Stimulated activated CD4-positive, alpha-beta T cell treated with anti-CD3 and anti-CD28 coated beads, Interleukin-2, amount 100 ng/mL, for 24 hours (primary cell): ENCODE measurements at places on chromosomes 1 and 21.

- DNase-seq, result no peak
Measured at GRCh38 chr1:156124557-156125483, 10.3 kb downstream of the LMNA start.

GRCh38 chr1:104435255-104435654 lies 685.6 kb downstream of the AMY1C start:
- DNase-seq, result no peak

GRCh38 chr1:247295746-247296145 lies 35.9 kb downstream of the ZNF496 start:
- DNase-seq, result no peak

DNA sequence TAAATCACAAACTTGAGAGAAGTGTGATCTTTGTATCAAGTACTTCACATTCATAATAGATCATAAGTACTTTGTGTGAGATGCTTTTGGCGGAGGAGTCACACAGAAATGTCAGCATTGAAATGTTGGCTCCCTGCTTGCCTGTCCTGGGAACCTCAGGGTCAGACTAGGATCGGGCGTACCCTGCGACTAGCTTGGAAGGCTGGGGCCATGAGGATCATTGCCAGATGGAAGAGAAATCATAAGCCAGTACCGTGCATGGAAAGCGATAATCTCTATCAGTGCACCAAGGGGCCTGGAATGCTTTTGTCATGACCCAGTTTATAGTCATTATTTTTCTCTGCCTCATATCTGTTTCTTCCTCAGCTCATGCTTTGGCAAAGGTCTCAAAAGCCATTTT lies 35.5 kb downstream of the MTR start:
- no peak for DNase-seq

DNA sequence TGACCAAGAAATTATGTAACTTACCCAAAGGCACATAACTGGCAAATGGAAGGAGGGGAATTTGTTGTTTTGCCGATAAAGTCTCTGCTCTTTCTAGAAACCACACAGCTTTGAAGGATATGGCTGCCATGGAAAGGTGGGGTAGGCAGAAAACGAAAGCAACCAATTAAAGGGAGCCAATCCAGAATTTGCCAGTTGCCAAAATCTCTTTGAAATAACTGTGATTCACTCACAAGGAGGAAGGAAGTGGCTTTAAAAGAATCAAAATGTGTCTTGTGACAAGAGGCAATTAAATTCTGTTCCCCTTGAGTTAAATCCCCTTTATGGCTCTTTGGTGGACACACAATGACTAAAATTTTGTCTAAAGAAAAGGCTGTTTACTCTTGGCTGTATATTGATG lies 61.2 kb upstream of the CCDC190 start:
- DNase-seq, result no peak

GRCh38 chr1:226157761-226158316 lies 28.7 kb downstream of the ACBD3 start:
- no peak for DNase-seq

DNA sequence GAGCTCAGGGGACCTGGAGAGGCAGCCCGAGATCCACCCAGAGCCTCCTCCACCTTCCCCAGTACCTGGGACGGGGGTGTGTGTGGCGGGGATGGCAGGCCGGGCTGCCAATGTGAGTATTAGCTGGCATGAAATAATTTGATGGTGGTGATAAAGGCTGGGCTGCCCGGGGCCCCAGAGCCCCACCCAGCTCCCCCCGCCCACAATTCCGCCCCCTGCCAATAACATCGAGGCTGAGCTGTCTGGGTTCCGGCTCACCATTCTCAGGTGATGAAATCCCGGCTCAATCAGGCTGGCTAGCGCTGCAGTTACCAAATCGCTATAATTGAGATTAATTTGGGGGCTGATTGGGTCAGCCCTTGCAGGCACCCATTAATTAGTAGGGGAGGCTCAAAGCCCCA lies 103.8 kb upstream of the CASZ1 start:
- DNase-seq, result no peak

DNA sequence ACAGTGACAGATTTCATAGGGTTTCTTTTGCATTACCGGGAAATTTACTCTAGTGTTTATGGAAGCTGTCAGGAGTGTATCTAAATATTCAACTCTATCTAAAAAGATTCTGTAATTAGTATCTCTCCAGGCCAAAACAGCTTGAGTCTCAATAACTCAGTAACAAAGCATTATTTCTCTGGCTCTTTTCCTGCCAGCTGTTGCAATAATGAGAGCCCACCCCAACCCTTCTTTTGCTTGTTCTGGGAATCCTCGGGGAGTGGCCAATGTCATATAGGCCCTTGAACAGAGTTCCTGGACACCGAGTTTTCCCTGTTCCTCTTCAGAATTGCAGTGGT lies 120.1 kb upstream of the SGIP1 start:
- no peak for DNase-seq

- no peak for DNase-seq
Measured at GRCh38 chr1:171901245-171901644, 59.9 kb downstream of the DNM3 start.

DNA sequence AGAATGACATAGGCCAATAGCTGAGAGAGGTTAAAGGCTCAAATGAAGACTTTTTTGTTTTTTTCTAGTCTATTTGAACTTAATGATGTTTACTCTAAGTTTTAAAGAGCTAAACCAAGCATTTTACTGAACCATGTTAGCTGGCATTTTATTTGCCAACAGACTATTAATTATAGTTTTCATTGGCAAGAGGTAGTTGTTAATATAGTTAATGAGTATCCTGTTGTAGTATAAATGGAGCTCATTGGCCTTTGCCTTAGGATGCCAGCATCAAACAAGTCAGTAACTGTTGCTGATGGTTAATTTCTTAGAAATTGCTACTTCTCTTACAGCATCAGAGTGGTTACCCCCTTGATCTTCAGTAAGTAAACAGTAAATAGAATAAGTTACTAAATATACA lies 339.0 kb upstream of the B3GALT2 start:
- no peak for DNase-seq

- no peak for DNase-seq
Measured at GRCh38 chr1:147717706-147718097, 42.7 kb downstream of the GJA5 start.

- DNase-seq, result no peak
Measured at GRCh38 chr1:51735746-51736254, 118.9 kb downstream of the OSBPL9 start.

DNA sequence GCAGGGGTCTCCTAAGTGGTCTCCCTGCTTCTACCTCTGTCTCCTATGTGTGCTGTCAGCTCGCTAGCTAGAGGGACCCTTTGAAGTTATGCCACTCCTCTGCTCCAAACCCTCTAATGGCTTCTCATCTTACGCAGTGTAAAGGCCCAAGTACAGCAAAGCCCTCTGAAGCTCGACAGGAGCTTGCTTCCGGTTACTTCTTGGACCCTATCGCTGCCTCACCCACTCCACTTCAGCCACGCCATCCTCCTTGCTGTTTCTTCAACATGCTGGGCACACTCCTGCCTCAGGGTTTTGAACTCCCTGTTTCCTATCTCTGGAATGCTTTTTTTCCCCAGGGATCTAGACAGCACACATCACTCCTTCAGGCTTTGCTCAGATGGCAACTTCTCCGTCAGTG lies 102.3 kb upstream of the F3 start:
- DNase-seq, result no peak

GRCh38 chr1:225532240-225532944 lies 104.6 kb upstream of the LBR start:
- no peak for DNase-seq

DNA sequence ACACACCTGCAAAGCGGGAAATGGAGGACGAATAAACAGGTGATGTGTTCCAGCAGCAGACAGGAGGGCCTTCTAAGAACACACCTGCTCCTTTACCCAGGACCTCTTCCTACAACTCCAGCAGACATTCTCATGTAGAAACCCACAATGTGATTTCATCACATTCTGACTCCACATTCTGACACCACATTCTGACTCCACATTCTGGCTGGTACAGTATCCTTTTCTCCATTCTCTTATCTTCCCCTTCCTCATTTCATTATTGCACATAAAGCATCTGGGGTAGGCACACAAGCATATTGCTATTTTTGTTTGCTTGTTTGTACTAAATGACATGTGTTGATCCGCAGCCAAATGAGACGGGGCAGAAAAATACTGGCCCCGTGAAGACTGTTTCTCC lies 3.6 kb upstream of the ZNF124 start:
- no peak for DNase-seq

DNA sequence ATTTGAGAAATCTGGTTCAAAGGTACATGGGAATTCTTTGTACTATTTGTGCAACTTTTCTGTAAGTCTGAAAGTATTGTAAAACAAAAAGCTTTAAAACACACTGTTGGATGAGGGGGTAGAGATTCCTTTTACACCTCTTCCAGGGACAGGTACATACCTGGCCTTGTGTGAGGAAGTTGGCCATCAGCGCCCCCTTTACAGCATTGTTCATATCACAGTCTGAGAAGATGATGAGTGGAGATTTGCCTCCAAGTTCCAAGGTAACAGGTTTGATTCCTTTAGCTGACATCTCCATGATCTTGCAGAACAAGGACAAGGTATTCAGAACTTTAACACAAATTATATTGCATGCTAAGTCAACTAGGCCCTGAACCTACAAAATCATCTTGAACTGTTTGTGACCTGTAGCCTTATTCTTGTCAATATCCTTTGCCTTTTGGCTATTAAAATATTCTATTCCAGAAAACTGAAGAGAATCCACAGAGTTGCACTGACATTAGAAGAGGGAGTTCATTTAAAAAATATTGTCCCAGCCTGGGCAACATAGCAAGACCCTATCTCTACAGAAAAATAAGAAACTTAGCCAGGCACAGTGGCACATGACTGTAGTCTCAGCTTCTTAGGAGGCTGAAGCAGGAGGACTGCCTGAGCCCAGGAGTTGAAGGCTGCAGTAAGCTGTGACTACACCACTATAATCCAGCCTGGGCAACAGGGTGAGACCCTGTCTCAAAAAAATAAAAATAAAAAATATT lies 18.9 kb downstream of the ALDH9A1 start:
- no peak for DNase-seq

- DNase-seq, result no peak
Measured at GRCh38 chr1:212587888-212588510, 20.6 kb upstream of the ATF3 start.

DNA sequence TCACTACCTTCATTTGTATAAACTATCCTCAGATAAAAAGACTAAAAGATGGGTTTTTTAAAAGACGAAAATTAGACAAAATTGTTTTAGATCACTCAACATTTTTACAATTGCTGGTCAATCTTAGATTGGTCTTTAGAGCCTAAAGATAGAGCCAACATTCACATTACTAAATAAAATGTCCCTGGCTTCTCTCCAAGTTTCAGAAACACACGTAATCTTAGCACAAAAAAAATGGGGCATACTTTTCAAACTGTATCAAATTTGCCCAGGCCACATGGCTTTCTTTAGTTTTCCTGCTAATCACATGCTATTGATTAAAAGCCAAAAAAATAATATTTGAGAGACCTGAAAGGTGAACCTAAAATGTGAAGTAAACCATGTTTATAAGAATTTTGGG lies 288.1 kb downstream of the DPYD start:
- DNase-seq, result no peak

GRCh38 chr1:25531082-25531461 lies 12.3 kb upstream of the LDLRAP1 start:
- no peak for DNase-seq

GRCh38 chr1:169759038-169759437 lies 25.2 kb upstream of the SELE start:
- DNase-seq, result no peak

GRCh38 chr1:233635765-233636502 lies 22.0 kb downstream of the KCNK1 start:
- no peak for DNase-seq
